PC-9 (cell line): ENCODE measurements at places on chromosomes 5 and 9.

DNA sequence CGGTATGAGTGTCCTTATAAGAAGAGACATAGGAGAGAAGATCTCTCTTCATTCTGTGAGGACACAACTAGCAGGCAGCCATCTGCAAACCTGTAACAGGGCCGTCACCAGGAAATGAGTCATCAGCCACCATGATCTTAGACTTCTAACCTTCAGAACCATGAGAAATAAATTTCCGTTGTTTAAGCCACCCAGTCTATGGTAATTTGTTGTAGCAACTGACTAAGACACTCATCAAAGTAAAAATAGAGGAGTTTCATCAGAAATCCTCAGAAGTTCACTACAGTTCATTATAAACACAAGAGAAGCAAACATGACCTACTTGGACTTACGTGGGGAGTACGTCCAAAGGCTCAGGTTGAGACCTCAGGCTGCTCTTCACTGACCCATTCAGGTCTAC, 357.7 kb downstream of the SEMA5A start:
- DNase-seq = peak; percentile 40

GRCh38 chr5:147081311-147081764, 153.5 kb upstream of the STK32A start:
- no peak for DNase-seq

GRCh38 chr9:89729954-89730530, 125.2 kb downstream of the GADD45G start:
- DNase-seq = no peak

DNA sequence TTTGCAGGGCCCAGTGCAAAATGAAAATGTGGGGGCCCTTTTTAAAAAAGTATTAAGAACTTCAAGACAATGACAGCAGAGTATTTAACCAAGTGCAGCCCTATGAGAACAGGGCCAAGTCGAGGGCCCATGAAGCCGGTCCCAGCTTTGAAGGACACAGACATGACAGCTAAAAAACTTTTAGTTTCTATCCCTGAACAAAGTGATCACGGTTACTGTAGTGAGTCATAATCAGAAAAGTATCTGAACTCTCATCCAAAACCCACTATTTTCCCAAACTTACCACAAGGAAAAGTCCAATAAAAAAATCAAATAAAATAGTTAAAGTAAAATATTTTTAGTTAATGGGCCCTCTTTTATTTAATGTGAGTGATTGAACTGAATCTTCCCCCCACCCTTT, 126.0 kb downstream of the MEF2C start:
- no peak for DNase-seq

DNA sequence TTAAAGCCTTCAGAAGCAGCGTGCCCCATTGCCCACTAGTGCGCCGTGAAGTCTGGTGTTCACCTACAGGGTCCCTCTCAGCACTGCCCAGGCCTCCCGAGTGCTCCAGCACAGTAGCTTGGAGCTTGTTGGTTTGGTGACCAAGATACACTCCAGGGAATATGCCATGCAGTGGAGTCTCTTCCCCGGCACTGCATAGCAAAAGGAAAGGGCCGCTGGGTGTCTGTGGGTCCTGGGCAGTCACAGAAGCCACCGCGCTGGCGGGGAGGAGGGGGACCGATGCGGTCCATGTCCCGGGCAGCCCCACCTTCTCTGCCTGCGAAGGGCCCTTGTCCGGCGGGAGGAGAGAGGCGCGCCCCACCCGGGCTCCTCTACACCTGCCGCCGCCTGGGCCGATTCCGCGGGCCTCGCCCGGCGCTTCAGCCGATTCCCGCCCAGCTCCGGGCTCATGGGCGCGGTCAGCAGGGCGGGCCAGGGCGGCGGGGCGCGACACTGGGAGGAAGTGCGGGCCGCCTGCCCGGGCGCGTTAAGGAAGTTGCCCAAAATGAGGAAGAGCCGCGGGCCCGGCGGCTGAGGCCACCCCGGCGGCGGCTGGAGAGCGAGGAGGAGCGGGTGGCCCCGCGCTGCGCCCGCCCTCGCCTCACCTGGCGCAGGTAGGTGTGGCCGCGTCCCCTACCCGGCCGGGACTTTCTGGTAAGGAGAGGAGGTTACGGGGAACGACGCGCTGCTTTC, at the start of gene SYK:
Gene SYK (plus strand): TSS at position 579 of the 732 bp plus-strand sequence. CDS start 42,080 bp downstream, outside the sequence.
- peak; percentile 62 for DNase-seq

DNA sequence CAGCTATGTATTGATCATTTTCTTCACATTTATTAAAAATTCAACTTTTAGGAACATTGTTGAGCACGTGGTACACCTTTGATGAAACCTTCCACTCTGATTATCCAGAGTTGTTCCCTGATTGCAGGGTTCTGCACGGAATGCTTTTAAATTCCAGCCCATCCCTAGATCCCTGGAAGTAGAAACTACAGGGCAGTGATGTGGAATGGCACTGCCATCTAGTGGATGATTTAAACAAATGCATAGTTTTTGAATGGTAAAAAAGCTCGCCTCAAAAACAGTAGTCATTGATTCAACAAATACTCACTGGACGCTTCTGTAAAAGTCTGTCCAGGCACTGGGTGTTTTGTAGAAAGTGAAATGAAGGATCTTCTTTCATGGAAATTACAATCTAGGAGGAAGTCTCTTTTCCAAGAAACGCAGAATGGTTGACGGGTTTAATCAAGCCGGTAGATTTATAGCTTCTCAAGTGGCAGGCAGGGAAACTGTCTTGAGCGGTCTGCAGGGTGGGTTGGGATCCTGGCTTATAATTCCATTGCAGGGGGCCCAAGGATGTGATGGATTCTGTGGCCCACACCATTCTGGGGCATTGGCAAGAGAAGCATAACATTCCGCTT, 118.4 kb downstream of the ARHGAP26 start:
- peak; percentile 50 for DNase-seq

- DNase-seq = peak; percentile 94
Measured at GRCh38 chr5:74953937-74954720, 87.9 kb upstream of the FAM169A start.

GRCh38 chr5:153827397-153827796, 211.3 kb downstream of the FAM114A2 start:
- no peak for DNase-seq

- DNase-seq = peak; percentile 56
Measured at GRCh38 chr5:77356740-77357139, 135.4 kb downstream of the WDR41 start.

DNA sequence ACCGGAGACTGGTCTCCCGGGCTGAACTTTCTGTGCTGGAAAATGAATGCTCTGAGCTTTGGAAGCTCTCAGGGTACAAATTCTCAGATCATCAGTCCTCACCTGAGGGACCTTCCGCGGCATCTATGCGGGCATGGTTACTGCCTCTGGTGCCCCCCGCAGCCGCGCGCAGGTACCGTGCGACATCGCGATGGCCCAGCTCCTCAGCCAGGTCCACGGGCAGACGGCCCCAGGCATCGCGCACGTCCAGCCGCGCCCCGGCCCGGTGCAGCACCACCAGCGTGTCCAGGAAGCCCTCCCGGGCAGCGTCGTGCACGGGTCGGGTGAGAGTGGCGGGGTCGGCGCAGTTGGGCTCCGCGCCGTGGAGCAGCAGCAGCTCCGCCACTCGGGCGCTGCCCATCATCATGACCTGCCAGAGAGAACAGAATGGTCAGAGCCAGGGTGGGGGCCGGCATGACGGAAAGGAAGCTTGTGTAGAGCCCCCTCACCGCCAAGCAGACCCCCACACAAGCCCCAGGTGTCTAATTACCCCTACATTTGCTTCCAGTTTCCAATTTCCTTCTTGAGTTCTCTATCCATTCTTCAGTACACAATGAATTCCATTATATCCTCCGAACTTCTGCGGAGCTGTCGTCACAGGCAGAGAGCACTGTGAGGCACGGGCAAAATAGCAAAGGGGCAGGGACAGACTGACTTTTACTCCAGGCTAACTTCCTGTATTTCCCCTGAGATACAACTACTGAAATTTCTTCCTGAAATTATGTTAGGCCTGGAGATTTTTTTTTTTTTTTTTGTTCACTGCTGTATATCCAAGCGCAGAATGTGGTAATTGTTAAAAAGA, 23.2 kb downstream of the CDKN2A start:
- no peak for DNase-seq

- no peak for DNase-seq
Measured at GRCh38 chr9:125088752-125089151, 54.6 kb downstream of the SCAI start.

GRCh38 chr9:69877852-69878514, 57.4 kb downstream of the CFAP95 start:
- peak; percentile 37 for DNase-seq

- DNase-seq = no peak
Measured at GRCh38 chr9:85483208-85483607, 258.5 kb downstream of the AGTPBP1 start.

DNA sequence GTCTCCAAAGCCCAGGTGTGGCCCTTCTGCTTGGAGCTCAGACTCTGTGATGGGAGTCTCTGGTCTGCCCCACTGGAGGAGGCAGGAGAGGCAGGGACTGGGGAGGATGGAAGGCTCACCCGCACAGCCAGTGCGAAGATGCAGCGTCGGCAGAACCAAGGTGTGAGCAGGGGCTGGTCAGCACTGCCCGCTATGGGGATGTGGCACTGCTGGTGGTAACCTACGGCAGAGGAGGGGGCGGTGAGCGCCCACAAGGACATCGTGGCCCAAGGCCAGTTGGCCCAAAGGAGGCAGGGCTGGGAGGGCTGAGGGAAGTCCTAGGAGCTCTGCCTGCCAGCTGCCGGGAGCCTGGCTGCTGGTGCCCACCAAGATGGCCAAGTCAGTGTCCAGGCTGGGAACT, 7.3 kb downstream of the PHF19 start:
- no peak for DNase-seq

GRCh38 chr5:123083298-123083697, 5.7 kb upstream of the PRDM6 start:
- DNase-seq = no peak

- no peak for DNase-seq
Measured at GRCh38 chr5:13624283-13625074, 320.0 kb downstream of the DNAH5 start.
